ENCODE measurements at places on chromosomes 1 and 21.

GRCh38 chr1:2611621-2612437, 21.0 kb downstream of the MMEL1 start:
- no peak for DNase-seq

DNA sequence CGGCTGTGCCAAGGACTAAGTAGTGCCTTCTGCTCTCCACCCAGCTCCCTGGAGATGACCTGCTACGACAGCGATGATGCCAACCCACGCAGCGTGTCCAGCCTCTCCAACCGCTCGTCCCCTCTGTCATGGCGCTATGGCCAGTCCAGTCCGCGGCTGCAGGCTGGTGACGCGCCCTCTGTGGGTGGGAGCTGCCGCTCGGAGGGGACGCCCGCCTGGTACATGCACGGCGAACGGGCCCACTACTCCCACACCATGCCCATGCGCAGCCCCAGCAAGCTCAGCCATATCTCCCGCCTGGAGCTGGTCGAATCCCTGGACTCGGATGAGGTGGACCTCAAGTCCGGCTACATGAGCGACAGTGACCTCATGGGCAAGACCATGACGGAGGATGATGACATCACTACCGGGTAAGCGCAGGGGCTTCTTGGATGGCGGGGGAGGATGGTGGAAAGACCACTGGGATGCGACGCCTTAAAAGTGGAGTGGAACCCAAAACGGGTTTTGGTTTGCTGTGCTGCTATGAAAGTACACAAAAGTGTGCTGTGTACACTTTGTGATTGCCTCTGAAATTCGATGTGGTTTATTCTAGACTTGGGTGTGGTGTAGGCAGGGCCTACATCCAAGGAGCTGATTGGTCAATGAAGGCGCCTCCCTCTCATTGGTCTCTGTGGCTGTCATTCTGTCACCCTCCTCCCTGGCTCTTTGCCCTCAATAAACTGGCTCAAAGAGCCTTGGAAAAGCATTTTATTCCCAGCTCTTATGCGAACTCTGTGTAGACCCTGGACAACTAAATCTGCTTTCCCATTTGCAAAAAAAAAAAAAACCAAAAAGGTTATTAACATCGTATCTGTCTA, 110.4 kb upstream of the IPO9 start:
- no peak for DNase-seq

- DNase-seq: no peak
These were observed 55.0 kb downstream of the HUNK start for GRCh38 chr21:31927689-31928353.

DNA sequence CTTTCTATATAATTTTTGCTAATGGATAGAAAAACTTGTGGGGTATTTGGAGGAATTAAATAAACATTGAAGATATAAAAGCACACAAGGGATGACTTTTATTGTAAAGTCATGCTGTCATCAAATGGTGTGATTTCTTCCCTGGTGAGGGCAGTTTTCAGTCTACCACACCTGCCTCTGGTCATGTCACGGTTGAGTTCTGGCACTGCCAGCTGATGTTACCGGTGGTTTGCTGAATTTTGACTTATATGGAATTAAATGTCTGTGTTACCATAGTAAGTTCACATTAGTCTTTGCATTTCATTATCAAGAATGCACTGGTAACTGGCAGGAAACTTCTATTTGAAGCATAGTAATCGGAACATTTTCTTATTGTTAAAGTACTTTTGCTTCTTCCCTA, 13.4 kb downstream of the S1PR1 start:
- DNase-seq: no peak

GRCh38 chr1:222377428-222378088, 170.3 kb downstream of the HHIPL2 start:
- DNase-seq: no peak

- no peak for DNase-seq
These were observed 74.9 kb downstream of the ADCY10 start for GRCh38 chr1:167839009-167839408.

Measured in CD4-positive, alpha-beta T cell treated with Interleukin-1 beta for 1 hour (primary cell).